Osteoblast (primary cell): ENCODE measurements at places on chromosomes 2 and 18. TPM values are rescaled to one million over a fixed set of nuclear protein-coding genes. Genes with fewer than 3 reads are reported as not detected.

- no peak for DNase-seq
These were observed 807.5 kb downstream of the MBD2 start for GRCh38 chr18:53417003-53417402.

GRCh38 chr18:5282770-5283169 is 12.8 kb downstream of the ZBTB14 start:
- no peak for DNase-seq

ARHGEF33 gene
- 0.29 and 0.72 TPM in 2 replicates for total RNA-seq

MERTK gene
- total RNA-seq, result 0.59 and 0.72 TPM in 2 replicates

ERMN gene
- 1.4 and 2.7 TPM in 2 replicates for total RNA-seq
